ENCODE measurements at places on chromosomes 2 and 18.

- DNase-seq: no peak
Observed at GRCh38 chr2:239824046-239824694, 201.0 kb downstream of the NDUFA10 start.

DNA sequence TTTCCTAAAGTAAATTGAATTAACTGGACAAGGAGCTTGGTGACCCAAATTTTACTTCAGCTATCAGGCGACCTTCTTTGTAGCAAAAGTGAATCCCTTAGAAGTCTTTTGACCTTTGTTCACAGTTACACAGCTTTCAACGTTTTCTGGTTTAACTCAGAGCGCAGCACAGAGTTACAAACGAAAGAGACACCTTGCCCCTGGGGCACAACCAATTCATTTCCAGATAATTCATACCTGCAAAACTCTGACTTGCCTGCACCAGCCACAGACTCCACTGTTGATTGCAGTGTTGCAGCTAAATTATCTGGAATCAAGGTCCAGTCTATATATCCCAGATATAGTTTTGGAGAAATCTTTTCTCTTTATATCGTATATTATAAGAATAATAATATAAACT, 358.6 kb upstream of the VWC2L start:
- no peak for DNase-seq

- peak; percentile 66 for DNase-seq
Observed at GRCh38 chr2:228827056-228827700, 443.9 kb downstream of the PID1 start.

DNA sequence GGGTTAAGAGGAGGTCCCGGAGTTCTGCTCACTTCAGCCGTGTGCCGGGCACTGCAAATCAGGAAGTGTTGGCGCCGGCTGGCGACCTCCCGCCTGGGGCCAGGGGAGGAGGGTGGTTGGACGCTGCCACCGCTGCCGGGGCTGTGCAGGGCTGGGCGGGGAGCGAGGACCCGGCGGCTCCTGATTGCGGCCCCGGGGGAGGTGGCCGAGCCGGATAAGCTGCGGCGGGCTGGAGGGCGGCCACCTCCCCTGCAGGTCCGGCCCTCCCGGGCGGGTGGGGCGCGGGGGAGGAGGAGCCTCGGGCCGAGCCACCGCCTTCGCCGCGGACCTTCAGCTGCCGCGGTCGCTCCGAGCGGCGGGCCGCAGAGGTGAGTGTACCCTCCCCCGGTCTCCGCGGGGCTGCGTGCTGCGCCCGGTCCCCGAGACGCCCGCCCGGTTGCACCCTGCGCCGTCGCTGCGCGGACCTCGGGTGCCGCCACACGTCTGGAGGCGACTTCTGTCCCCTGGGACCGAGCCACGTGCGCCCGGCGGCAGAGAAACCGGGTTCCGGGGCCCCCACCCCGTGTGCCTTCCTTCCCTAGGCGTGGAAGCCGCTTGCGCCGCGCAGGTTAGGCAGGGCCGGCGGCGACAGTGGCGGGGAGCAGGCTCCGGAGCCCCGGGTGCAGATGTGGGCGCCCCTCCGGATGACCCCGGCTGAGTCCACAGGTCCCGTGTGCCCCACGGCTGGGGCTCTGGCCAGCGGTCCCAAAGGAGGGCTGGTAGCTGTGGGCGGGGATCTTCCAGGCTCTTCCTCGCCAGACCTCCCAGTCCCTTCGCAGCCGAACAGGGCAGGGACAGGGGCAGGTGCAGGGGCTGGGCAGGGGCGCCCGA, at the start of gene STEAP3:
TSS of gene STEAP3 (plus strand) at position 314 of the 870 bp plus-strand sequence. CDS start 7,179 bp downstream, outside the sequence.
- DNase-seq: peak; percentile 77

GRCh38 chr2:32838418-32838817, 108.3 kb upstream of the LTBP1 start:
- DNase-seq: no peak

- DNase-seq: peak; percentile 85
Observed at GRCh38 chr2:86747711-86748639, 27.9 kb downstream of the RMND5A start.

All from EH (cell line).